ENCODE measurements at places on chromosomes 12 and 14.

- no peak for DNase-seq
Observed at GRCh38 chr12:4910502-4911315, 1.0 kb downstream of the KCNA1 start.

- no peak for DNase-seq
Observed at GRCh38 chr12:96120359-96121100, 73.6 kb upstream of the ELK3 start.

DNA sequence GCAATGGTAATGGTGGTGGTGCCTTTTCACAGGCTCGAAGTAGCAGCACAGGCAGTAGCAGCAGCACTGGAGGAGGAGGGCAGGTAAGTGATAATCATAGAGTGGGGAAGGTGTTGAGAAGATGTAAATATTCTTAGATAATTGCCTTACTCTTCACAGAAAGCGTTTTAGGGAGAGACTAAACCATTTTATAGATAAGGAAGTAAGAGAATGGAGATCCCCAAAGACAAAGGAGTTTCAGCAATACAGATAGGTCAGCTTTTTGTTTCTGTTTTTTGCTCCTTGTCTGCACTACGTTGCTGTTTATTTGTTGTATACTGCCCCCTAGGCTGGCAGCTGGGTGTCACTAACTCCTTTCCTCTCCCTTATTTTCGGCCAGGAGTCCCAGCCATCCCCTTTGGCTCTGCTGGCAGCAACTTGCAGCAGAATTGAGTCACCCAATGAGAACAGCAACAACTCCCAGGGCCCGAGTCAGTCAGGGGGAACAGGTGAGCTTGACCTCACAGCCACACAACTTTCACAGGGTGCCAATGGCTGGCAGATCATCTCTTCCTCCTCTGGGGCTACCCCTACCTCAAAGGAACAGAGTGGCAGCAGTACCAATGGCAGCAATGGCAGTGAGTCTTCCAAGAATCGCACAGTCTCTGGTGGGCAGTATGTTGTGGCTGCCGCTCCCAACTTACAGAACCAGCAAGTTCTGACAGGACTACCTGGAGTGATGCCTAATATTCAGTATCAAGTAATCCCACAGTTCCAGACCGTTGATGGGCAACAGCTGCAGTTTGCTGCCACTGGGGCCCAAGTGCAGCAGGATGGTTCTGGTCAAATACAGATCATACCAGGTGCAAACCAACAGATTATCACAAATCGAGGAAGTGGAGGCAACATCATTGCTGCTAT is 2.0 kb downstream of the SP1 start:
- DNase-seq, result no peak

GRCh38 chr12:66329941-66330340 is 27.6 kb downstream of the HELB start:
- DNase-seq, result no peak

- DNase-seq, result no peak
Observed at GRCh38 chr12:53097564-53098353, at the start of gene IGFBP6. TSS of gene IGFBP6 (plus strand) at chr12:53097667. CDS start at chr12:53097718, 51 bp downstream.

DNA sequence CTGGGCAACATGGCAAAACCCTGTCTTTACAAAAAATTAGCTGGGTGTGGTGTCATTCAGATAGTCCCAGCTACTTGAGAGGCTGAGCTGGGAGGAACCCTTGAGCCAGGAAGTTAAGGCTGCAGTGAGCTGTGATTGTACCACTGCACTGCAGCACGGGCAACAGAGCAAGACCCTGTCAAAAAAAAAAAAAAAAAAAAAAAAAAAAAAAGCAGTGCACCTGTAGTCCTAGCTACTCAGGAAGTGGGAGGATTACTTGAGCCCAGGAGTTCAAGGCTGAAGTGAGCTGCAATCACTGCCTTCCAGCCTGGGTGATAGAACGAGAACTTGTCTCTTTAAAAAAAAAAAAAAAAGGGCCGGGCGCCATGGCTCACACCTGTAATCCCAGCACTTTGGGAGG is 5.6 kb downstream of the REM2 start:
- DNase-seq, result no peak

GRCh38 chr14:101830271-101830670 is 68.8 kb downstream of the PPP2R5C start:
- DNase-seq, result no peak

DNA sequence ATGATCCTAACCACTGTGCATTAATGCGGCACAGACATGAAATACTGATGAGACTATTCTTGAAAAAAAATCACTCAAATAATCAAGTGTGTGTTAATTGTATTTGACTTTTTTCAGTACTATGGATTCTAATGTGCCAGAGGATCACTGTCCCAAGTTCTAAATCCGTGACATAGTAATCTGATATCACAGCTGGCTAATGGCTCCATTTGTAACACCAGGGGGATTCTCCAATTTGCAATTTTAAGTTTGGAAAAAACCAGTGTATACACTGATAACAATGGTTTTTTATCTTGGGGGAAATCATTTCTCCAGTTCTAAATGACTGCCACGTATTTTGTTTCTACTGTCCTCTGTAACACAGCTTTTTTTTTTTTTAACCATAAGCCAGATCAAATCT is 33.0 kb downstream of the MPHOSPH9 start:
- DNase-seq, result no peak
